ENCODE measurements at places on chromosomes 4 and X.

DNA sequence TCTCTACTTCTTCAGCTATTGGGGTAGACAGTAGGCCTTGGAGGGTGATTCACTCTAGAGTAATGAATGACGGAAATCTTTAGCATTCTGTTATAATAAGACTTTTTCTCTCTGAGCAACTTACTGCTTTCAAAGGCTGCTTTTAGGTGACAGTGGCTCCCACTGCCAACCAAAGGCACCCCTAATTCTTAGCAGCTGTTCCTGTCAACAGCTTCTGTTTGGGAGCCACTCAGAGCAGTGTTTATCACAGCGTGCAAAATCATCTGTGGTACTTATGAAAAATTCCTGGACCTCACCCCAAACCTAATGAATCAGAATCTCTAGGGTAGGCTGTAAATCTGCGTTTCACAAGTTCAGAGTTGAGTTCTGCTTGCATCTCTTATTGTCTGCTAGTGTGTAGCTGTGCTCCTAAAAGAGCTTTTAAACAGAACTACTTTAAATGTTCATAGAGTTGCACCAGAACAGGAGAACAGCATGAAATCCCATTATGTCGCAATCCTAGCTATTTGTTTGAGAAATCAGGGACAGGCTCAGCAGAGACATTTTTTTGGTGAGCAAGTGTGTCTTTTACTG lies 52.8 kb upstream of the POU4F2 start:
- DNase-seq = no peak

DNA sequence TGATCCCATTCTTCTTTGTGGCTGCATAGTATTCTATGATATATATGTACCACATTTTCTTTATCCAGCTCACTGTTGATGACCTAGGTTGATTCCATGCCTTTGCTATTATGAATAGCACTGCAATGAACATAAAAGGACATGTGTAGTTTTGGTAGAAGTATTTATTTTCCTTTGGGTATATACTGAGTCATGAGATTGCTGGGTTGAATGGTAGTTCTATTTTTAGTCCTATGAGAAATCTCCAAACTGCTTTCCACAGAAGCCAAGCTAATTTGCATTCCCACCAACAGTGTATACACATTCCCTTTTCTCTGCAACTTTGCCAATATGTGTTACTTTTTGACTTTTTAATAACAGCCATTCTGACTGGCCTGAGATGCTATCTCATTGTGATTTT lies 278.3 kb downstream of the PCDH18 start:
- DNase-seq = no peak

DNA sequence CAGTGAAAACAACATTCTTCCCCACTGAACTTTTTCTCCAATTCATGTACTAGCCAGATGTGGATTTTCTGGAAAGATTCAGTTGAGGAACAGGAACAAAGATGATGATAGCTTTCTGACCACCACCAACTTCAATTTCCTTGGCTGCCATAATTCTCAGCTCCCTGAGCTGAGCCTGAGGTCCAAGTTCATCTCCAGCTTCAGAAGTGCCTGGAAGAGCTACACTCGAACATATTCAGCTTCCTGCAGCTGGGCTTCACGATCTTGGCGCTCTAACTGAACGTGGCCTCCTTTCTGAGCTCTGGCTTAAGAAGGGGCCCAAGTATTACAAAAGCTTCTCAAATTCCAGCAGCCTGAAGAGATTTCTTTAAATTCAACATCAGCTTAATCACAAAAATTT lies 83.9 kb downstream of the QDPR start:
- DNase-seq = no peak

- DNase-seq = no peak
These were observed 118.3 kb upstream of the ATOH1 start for GRCh38 chr4:93710101-93710846.

- DNase-seq = no peak
These were observed 23.8 kb downstream of the CNOT6L start for GRCh38 chr4:77795326-77795725.

GRCh38 chr4:119050527-119051090 lies 85.0 kb upstream of the MYOZ2 start:
- no peak for DNase-seq

DNA sequence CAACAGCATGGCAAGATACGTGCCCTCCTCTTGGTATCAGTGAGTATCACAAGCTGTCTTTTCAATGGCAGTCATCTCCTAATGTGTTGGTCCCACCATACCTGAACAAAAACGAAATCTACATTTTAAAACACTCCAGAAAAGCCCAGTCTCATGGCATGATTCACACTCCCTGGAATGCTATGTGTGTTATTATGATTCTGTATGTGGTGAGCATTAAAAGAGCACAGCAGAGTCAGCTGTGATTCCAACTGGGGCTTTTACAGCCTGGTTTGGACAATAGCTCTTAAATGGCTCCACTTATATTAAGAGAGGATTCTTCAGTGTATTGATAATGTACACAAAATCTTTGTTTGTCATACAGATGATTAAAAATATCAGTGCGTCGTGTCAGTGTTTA lies 274.1 kb upstream of the GK2 start:
- no peak for DNase-seq

DNA sequence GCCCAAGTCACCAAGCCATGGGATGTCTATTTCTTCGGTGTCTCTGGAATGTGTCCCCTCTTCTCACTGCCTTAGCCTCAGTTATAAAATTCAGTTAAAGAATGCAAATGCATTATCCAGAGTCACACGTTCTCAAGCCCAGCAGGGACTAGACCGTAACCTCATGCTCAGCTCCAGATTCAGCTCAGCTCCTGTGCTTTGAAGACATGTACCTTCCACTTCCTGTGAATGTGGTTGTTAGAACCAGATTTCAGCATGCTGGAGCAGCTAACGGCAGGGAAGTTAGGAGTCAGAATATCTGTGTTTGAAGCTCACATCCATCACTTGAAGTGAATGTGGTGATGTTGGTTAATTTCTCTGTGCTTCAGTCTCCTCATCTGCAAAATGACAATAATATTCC lies 26.7 kb downstream of the GEMIN8 start:
- no peak for DNase-seq

GRCh38 chr4:140472156-140472555 lies 25.9 kb downstream of the MGAT4D start:
- no peak for DNase-seq

DNA sequence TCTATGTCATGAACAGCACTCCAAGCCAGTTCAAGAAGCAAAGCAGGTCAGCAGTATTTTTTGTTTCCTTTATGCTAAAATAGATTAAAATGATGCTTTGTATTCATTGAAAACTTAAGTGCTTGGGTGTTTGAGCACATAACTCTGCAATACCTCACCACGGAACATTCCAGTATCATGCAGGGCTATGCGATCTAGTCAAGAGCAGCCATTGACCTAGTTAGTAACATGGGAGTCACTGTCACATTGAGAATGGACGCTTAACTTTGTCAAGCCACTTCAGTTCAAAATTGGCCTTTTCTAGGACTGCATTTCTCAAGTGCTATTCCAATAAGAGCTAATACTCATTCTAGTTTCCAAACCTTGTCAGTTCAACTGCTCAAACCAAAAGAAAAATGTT lies 160.1 kb upstream of the FSTL5 start:
- no peak for DNase-seq

GRCh38 chr4:132026816-132027215 lies 1122.3 kb upstream of the PCDH10 start:
- no peak for DNase-seq

- no peak for DNase-seq
These were observed 56.6 kb downstream of the AREG start for GRCh38 chr4:74501579-74501978.

- DNase-seq = no peak
These were observed 26.7 kb upstream of the TEC start for GRCh38 chr4:48296365-48296764.

DNA sequence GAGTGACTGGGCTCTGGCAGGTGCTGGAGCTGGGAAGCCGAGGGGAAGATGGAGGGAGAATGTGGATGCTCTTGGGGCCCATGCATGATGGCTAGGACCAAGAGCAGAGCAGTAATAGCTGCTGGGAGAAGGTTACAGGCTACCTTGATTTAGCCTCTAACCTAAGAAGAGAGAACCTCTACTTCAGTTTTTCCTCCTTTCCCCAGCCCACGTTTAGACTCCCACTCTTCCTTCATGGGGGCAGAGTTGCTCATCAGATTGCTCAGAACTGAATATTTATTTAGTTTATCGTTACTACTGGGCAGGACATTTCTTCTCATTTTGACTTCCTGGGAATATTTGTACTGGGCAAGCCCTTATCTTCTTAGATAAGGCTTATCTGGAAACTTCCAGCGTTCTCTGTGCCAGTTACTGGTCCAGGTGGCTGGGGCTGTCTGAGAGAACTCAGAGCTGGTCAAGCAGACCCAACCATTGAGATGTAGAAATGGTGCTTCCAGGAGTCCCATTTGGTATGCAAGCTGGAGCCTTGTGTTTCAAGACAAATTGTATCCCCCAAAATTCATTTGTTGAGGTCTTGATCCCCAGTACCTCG lies 442.9 kb upstream of the BOD1L1 start:
- no peak for DNase-seq

DNA sequence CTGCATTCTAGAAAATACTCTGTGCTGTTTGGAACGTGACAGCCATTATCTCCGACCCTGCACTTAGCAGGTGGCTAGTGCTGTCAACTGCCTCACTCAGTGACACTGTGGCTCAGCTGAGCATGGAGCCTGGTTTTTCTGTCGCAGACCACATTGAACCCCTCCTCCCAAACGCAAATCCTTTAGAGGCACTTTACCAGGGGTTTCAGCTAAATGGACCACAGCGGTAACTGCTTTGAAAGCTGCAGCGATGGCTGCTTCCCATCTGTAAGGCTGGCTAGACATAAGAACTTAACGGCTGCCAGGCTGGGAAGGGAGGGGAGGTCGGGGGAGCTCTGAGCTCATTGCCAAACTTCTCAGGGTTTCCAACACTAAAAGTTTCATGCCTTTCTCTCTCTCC lies 8.1 kb downstream of the SLC34A2 start:
- no peak for DNase-seq

DNA sequence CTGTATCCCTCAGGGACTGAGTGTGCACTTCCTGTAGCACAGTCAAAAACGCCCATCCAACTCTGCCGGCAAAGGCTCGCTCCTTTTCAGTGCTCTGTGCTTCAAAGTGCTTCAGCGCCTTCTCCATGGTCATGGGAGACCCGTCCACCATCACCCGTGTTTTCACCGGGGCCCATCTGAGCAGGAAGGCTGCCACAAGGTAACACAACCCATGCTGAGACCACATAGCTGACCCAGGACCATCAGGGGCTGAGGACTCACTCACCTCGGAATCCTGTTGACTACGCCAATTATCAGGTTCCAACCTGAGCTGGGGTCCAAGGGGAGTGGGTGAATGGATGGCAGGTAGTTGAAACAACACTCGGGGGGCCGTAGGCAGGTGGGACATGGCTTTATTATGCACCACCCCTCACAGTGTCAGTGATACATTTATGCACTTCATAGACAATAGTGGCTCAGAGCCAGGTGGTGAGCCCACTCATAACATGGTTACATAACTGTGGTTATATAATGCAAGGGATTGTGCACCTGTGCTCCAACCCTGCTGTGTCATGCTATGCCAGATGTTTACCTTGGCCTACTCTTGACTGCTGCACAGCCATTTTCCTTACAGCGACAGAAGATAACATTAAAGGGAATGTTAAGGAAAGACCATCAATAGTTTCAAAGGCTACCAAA lies 227.8 kb downstream of the ADGRL3 start:
- DNase-seq = no peak

- DNase-seq = no peak
These were observed 6.0 kb downstream of the PLP1 start for GRCh38 chrX:103782640-103783039.

- DNase-seq = no peak
These were observed 60.9 kb downstream of the ARHGEF38 start for GRCh38 chr4:105613306-105613705.

- DNase-seq = no peak
These were observed 43.5 kb downstream of the CCDC158 start for GRCh38 chr4:76377481-76377901.

DNA sequence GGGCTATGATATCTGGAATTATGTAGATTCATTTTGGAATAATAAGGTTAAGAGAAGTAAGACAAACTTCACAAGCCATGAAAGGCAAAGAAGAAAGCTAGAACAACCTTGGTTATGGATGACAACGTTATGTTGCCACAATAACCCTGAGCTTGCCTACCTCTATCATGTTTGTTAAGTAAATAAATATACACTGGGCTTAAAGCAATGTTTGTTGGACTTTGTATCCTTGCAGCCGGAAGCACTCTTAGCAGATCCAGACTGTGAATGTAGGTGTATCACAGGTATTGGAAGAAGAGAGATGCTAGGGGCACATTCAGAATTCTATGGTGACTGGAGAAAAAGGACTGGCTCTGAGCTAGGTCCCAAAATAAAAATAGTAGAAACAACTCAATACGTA lies 214.4 kb downstream of the HS3ST1 start:
- no peak for DNase-seq

DNA sequence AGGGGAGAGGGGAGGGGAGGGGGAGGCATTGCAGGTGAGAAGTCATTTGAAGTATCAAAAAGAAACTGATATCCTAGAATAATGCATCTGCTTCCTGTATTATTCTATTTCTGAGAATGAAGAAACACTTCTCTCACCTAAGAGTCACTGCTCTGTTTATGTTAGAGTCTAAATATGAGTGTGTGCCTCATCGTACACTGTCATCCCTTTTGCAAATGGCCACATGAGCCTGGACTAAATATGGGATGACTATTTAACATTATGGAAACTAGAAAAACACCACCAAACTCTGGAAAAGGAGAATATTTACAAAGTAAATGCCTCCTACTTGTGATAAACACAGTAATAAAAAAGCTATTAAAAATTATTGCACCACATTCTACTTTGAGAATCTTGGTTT lies 146.4 kb upstream of the NOCT start:
- no peak for DNase-seq

GRCh38 chrX:107834275-107835201 lies 8.9 kb downstream of the MID2 start:
- no peak for DNase-seq

DNA sequence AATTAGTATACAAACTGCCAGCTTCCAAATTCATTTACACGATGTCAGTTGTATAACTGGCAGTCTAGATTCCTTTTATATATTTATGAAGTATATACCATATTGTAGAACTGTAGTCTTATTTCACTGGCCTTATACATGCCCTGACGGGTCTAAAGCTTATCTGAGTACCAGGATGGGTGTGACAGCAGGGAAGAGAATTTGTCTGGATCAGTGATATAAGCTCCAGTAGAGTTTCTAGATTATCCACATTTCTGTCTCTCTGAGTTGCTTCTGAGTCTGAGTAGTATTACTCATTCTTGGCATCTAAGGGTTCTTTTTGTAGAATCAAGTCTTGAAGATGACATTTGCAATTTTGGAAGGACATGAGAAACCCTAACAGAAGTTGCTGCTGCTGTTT lies 101.3 kb downstream of the RPA4 start:
- no peak for DNase-seq

- DNase-seq = no peak
These were observed 70.7 kb downstream of the AFAP1 start for GRCh38 chr4:7868892-7869471.

DNA sequence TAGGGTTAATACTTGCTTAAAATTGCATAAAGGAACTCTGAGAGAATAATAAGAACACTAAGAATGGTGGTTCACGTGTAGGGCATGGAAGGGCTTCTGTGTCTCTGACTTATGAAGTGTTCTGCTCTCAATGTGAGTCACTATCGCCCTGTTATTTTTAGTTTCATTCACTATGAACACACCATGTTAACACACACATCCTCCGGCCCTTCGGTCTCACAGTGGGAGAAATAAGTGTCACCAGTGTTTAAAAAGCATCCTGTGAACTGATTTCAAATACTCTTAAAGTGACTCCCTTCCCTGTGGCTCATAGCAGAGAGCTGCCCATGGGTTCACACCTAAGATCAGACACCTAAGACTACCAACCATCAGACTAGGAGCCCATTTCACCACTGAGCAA lies 33.8 kb upstream of the FGFBP2 start:
- DNase-seq = no peak

- DNase-seq = no peak
These were observed 7.3 kb downstream of the EMCN start for GRCh38 chr4:100510551-100510950.

All from stimulated activated naive CD4-positive, alpha-beta T cell (primary cell).